ENCODE measurements at places on chromosomes 16 and 17.

- DNase-seq, result no peak
Observed at GRCh38 chr16:89217138-89217387, 440 bp upstream of the ZNF778 start.

- DNase-seq, result no peak
Observed at GRCh38 chr16:58556678-58557077, 41.4 kb downstream of the SETD6 start.

DNA sequence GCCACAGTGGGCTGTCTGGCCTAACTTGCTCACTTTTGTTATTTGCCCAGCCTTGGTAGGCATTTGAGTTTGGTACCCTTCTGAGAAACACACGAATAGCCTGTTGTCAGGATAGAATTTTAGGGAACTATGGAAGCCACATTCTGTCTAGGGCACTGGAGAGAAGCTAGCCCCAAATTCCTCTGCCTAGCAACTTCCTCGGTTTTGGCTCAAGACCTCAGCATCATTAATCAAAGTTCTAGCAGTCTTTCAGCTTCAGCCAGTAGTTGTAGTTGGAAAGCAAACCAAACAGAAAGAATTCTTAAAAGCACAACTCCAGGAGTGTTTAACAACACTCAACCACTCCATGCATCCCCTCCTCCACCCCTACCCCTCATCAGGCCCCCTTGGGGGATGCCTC is 572.1 kb upstream of the PSMD7 start:
- DNase-seq, result no peak

DNA sequence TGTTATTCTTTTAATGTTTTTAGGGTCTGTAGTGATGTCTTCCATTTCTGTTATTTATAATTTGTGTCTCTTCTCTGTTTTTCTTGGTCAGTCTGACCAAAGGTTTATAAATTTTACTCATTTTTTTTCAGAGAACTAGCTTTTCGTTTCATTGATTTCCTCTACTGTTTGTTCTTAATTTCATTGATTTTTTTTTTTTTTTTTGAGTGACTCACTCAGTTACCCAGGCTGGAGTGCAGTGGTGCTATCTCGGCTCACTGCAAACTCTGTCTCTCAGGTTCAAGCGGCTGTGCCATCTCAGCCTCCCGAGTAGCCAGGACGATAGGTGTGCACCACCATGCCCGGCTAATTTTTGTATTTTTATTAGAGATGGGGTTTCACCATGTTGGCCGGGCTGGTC is 12.6 kb upstream of the UBTF start:
- DNase-seq, result no peak

DNA sequence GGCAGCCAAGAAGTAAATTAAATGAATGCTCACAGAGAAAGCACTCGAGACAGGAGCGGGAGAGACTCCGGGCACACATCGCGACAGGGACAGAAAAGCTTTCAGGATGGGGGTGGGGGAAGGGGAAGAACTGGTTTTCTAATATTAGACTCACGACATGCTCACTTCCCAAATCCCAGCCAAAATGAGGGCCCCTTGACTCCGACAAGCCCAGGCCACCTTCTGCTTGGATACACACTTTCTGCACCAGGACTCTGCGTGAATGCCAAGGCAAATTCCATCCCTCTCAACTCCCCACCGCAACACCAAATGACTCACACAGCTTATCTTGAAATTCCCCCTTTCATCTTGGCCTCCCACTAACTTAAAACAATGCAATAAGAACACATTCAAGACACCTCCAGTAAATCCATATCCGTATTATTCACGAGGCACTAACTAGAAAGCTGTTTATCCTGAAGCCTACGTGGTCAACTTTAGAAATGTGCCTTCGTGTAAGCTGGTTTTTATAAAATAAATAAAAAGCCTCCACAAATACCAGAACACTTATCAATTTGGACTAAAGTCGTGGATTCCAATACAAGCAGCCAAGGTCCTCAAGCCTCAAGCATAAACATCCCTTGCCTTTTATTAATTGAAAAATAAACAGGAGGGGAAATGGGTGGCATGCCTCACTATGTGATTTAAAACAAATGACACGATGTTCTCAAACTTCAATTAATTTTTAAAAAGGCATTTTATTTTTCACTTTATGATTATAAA is 46.1 kb downstream of the NXN start:
- no peak for DNase-seq

DNA sequence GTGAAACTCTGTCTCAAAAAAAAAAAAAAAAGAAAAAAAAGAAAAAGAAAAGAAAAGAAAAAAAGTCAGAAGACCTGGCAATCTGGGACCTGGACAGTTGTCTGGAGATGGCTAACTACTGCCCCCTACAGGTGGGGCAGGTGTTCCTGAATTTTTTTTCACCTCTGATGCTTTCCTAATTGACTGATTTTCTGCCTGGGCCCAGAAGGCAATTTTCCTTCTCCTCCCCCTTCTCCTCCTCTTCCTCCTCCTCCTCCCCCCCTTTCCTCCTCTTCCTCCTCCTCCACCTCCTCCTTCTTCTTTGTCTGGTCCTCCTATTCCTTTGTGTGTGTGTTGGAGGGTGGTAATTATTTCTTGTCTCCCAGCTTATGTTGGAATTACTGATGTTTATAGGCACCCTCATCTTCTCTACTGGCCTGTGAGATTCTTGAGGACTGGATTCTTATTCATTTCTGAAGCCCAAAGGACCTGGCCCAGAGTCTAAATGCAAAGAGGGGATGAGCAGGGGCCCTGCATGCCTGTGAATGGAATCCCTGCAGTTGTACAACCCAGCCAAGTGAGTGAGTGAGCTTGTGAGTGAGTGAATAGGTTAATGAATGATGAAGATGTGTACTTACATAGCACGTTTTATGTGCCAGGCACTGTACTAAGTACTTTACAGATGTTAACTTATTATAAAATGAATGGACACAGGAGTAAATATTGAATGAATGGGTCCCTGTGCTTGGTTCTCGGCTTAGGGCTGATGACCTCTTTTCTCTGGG is 26.9 kb downstream of the IRX5 start:
- DNase-seq, result no peak

DNA sequence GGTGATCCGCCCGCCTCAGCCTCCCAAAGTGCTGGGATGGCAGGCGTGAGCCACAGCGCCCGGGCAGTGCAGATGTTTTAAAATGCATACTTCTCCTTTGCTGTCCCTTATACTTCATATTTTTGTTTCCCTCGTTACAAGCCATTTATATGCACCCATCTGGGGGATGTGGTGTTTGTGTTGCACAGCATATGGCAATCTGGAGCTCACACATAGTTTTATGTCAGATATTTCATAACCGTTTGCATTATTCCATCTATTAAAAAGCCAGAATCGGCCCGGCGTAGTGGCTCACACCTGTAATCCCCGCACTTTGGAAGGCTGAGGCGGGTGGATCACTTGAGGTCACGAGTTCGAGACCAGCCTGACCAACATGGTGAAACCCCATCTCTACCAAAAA is 11.8 kb downstream of the FLYWCH1 start:
- DNase-seq, result no peak
